ENCODE measurements at places on chromosomes 5 and 9.
A peak's percentile ranks its signal among the peaks of the same experiment; 100 is the strongest.

GRCh38 chr5:14685757-14686156 is 21.2 kb downstream of the OTULIN start:
- peak; percentile 81 for DNase-seq

- DNase-seq = no peak
Observed at GRCh38 chr9:129988607-129989361, 54.2 kb downstream of the FNBP1 start.

DNA sequence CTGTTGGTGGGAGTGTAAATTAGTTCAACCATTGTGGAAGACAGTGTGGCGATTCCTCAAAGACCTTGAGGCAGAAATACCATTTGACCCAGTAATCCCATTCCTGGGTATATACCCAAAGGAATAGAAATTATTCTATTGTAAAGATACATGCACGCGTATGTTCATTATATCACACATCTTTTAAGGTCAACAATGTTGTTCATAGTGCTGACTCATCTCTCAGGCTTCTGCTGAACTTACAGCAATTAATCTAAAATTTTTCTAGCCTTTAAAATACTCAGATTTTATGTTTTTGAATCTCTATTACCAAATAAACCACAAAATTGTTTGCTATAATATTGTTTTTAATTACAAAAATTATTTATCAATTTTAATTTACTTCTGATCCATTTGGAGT is 38.8 kb upstream of the ZNF618 start:
- peak; percentile 15 for DNase-seq

DNA sequence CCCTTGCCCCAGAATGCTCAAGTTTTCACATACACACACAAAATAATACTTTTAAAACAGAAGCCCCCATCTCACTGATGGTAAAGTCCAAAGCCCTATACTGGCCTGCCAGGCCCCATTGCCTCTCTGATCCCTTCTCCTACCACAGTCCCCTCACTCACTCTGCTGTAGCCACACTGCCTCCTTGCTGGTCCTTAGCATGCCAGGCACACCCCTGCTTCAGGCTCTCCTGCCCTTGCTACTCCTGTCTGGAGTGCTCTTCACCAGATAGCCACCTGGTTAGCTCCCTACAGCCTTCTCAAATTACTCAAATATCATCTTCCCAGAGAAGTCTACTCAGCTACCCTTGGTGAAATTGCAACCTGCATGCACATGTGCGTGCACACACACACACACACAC is 177.5 kb downstream of the C5orf15 start:
- no peak for DNase-seq

DNA sequence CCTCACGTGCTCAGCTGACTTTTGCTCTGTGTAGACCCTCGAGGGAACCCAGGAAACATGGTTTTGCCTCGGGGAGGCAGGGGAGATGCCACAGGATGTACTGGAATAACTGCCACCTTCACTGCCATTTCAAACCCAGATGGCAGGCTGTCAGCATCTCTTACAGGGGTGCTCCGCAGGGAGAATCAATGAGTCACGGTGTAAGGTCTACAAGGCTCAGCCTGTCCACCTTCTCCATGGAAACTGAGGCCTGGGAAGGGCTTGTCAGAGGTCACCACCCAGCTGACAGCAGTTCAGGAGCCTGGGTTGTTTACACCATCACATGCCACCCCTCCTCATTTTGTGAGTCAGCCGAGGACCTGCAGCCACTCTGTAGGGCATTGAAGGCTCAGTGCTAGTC is 30.8 kb downstream of the DAB2IP start:
- DNase-seq = no peak

- DNase-seq = no peak
Observed at GRCh38 chr9:132414731-132415130, 4.7 kb downstream of the CFAP77 start.

GRCh38 chr9:16343249-16344237 is 526.9 kb downstream of the BNC2 start:
- DNase-seq = no peak

DNA sequence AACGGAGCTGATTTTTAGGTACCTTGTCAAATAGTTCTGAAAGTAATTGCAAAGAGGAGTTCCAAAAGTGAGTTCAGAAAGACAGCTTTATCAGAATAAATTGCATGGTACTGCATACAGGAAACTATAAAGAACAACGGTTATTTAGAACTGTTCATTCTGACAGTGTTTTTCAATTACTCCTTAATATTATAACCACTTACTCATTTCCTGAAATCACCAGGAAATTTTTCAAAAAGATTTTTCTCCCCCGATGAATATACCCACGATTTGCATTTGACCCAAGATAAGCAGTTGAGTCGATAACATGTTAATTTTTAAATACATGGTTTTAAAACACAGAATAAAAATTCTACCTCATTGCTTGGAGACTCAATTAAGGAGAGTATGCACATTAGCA is 9.4 kb downstream of the DOCK8 start:
- DNase-seq = no peak

DNA sequence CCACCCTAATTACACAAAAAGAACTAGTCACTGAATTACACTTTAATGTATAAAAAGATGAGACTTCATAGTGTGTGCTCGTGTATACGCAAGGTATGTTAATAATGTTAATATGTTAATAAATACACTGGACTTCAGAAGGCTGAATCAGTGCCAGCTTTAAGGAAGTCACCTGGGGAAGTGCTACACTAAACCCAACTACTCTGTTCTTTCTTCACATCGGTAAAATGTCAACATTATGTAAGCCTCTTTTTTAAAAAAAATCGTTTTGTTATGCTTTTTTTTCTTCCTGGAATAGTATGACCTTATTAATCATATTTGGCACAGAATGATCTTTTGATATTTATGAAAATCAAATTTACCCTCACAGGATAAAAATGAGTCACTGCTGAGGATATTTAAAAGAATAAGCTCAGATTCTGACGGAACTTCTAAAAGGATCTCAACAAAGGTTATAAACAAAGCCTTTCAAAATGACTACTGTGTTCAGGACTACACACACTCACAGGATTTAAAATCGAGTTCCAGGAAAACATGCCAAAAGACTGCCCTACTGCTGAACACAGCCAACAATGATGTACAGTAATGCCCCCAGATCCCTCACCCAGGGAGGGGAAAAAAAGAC is 75.9 kb downstream of the AUH start:
- peak; percentile 27 for DNase-seq

DNA sequence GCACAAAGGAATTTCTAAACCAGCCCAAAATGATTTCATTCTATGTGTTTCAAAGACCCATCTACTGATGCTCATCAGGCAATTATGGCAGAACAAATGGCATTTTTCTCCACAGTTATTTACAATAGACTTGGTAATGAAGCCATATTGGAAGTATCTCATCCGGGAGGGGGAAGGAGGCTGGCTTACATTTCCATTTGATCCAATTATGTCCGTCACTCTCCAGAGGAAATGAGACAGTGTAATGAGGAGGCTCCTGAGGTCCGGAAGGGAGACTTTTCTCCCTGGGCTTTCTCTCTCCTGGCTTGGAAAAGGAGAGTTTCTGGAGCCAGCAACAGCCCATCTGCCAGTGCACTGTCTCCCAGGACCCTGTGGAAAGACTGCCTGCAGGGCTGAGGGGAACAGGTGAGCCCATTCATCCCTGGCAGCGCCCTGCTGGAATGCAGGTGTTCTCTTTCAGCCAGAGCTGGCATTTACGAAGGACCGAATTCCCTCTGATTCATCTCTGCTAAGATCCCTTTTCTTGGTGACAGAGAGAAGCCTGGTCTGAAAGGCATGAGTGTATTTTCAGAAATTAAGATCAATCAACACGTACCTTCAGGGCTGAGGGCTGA is 54.9 kb upstream of the SAP30L start:
- DNase-seq = no peak

GRCh38 chr9:87676976-87677775 is 48.7 kb upstream of the CTSL start:
- peak; percentile 39 for DNase-seq

DNA sequence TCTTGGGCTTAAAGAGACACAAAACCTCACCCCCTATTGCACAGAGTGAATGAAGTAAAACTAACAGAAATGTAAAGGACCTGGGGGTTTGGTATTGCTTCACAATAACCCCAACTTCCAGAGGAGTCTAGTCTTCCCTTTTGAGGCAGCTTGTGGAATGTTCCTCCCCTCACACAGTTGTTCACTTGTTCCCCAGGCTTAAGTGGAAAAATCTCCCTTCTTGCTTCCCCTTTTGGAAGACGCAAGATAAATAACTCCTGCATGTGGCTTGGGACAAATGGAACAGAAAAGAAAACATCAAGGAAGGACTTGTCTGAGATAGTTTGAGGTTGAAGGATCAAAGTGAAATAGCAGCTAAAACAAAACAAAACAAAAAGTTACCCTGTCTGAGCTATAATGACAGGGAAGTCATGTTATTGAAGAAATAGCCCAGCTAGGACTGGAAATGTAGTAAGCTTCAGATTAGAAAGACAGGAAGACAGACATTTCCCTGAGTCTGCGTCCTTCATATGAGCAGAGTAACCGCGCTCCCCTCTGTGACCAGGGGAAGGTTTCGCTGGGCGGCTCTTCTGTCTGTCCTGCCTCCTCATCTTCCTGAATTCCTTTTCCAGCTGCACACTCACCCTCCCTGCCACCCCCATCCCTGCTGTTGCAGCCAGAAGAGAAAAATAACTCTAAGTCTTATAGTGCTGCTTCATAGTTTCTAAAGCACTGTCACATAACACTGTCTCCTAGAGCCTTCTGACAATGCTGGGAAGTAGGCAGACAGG is 8.8 kb downstream of the SPARC start:
- peak; percentile 70 for DNase-seq

DNA sequence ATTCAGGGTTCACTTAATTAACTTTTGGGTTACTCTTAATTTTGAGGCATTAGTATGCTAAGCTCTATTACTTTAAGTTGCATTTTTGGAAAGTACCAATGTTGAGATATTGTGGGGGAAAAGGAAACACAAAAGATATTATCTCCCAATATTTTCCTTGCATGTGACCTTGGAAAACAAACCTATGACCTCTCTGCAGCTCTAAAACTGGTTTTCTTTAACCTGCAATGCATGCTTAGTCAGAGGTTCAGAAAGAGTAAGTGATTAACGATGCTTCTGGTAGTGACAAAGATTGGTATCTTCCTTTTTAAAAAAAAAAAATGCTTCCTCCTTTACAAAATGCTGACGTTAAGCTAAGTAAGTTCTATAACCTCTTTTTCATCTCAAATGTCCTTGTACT is 44.9 kb upstream of the CDH18 start:
- DNase-seq = peak; percentile 3

GRCh38 chr9:114524247-114524681 is 19.0 kb upstream of the WHRN start:
- peak; percentile 12 for DNase-seq

DNA sequence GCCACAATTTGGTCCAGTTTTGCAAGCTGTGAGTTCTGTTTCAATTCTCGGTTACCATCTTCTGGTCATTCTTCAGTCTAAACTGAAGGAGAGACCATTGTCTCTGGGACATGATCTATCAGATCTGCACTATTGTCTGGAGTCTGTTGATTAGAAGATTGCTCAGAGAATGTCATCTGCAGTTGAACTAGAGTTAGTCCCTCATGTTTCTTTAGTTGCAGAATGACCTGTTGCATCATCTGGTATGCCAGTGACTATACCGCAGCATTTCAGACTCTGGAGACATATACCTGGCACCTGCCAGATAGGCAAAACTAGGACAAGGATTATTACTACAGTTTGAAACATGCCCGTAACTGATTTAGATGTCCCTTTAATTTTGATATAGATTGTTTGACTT is 194.8 kb downstream of the LRRC70 start:
- no peak for DNase-seq

DNA sequence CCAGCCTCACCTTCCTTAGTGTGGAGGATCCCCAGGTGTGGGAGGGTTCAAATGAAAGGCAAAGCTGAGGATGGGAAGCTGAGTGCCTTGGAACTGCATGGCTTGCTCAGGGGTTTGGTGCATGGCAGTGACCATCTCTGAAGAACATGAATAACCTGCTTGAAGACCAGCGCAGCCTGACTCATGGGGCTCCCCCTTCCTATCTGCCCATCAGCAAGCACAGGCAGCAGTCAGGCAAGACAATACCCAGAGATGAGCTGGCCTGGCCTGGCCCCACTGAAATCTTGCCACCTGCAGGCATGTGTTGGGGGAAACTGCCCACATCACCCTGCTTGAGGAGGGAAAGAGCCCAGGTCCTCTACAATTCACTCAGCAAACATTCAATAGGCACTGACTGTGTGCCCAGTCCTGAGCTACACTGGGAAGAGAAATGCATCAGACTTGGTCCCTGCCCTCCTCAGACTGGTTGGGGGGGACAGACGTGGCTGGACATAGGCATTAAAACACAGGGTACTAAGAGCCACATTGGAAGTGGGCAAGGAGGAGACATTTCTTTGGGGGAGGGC is 105.0 kb upstream of the ALDH1B1 start:
- DNase-seq = no peak

DNA sequence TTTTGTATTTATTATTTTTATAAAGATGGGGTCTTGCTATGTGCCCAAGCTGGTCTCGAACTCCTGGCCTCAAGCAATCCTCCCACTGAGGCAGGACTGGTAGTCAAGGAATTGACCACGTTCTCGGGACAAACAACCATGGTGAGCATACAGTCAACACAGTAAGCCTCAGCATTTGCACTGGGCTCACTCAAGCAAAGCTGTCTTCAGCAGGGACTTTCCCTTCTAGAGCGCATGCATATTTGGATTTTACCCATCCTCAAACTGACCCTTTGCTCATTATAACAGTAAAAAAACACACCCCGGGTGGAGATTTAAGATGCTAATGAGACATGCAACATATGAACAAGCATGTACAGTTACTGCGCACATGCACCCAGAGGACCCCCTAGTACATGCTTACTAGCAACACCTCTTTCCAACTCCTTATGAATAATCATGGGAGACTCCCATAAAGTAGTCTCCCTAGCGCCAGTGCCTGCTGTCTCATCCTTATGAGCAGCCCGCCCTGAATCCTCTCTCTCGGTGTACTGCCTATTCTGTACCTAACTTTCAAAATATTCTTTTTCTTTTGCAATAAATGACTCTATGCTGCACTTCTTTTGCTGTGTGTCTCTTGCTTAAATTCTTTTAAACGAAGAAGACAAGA is 41.5 kb downstream of the C5orf22 start:
- DNase-seq = no peak

GRCh38 chr5:138032572-138033385 is at the start of gene FAM13B:
Gene FAM13B (minus strand): TSS chr5:138033079. CDS start chr5:138019111, 13,968 bp downstream.
- peak; percentile 69 for DNase-seq

DNA sequence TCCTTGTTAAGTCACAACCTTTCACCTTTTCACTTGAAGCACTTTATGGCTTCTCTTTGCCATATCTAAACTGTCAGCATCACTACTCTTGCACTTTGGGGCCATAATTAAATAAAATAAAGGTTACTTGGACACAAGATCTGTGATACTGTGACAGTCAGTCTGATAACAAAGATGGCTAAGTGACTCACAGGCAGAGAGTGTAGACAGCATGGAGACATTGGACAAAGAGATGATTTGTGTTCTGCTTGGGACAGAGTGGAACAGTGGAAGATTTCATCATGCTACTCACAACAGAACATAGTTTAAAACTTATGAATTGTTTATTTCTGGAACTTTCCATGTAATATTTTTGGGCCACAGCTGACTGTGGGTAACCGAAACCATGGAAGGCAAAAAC is 81.7 kb upstream of the SMC5 start:
- DNase-seq = no peak
